ENCODE measurements at places on chromosomes 6 and 20. TPM values are rescaled to one million over a fixed set of nuclear protein-coding genes. Genes with fewer than 3 reads are reported as not detected.

The KHDC1 gene
- 0.30 TPM for total RNA-seq

DNA sequence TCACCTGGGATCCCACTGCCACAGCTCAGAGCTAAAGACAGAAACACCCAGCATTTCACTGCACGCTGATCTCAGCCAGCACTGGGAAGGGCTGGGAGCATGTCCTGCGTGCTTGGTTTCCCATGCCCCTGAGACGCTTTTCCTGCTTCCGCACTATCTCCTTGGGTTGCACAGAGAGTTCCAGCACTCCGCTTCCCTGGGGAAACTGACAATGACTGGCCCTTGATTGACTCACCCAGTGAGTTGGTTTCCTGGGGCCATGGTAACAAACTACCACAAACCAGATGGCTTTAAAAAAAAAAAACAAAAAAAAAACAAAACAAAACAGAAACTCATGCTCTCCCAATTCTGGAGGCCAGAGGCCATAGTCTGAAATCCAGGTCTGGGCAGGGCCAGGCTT, 14.8 kb upstream of the MAS1L start:
- no peak for DNase-seq

DNA sequence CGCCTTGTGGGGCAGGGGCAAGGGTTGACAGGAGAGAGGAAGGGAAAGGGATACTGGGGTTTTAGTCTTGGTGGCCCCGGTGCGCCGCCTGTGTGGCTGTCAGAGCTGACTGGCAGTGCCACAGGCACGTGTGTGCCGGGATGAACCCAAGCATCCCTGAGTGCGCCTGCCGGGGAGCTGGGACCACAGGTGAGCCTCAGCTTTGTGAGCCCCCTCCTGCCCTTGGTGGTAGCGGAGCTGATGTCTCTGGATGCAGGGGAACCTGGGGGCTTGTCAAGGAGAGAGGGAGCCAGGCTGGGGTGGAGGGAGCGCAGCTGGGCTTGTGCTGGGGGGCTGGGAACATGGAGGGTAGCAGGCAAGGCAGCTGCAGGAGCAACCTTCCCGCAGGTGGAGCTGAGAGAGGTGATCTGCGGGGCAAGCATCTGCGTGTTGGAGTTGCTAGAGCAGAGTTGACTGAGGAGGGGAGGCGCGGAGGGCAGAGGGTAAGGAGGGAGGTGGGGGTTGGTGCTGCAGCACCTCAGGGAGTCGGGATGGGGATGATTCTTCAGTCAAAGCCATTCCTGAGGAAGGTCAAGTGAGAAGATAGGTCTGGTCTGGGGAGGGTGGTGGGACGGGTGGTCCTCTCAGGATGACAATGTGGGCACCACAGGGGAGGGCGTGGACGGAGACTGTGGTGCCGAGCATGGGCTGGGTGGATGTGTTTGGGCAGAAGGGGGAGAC, 28.1 kb downstream of the PYGB start:
- no peak for DNase-seq

GRCh38 chr20:1423625-1424106, 30.8 kb upstream of the FKBP1A start:
- DNase-seq: no peak

Data from esophagus squamous epithelium (tissue), 5 donors.